Activated T-cell treated with anti-CD3 and anti-CD28 coated beads for 1 hour (primary cell): ENCODE measurements at places on chromosomes 4 and X.
A peak's percentile ranks its signal among the peaks of the same experiment; 100 is the strongest.

GRCh38 chr4:184099535-184099966, 118.1 kb downstream of the ENPP6 start:
- no peak for DNase-seq

GRCh38 chr4:8110071-8110986, 48.3 kb downstream of the ABLIM2 start:
- no peak for DNase-seq

DNA sequence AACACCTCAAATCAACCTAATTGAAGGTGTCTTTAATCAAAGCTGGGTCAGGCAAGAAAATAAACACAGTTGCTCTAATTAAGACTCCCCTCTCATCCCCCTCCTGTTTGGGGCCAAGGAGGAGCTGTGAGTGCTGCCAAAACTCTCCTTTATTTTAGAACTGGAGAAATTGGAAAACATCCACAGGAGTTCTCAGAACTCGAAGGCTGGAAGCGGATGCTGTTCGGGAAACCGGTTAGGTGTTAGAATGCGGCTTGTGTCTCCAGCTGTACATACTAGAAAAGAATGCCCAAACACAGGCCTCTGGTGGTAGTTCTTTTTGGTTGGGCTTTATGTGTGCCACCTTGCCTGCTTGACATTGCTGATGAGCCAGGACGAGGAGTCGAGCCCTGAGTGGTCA, 118.2 kb downstream of the GPR143 start:
- DNase-seq = no peak

DNA sequence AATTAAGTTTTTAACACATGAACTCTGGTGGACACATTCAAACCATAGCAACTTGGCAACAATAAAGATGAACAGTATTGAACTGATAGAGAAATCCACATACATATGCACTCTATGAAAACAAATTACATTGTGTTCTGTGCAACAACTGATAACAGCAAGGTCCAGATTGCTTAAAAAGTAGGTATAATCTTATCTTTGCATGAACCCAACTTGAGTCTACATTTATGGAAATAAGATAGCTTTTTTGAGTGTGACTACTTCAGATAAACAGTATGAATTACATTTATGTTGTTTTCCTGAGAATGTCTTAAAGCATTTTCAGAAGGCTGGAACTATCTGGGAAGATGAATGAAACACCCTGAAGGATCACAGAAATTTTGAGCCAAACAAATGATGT, 212.6 kb upstream of the GK2 start:
- no peak for DNase-seq

GRCh38 chr4:73617256-73617655, 3.0 kb downstream of the RASSF6 start:
- DNase-seq = no peak

- no peak for DNase-seq
Observed at GRCh38 chrX:46407753-46408130, 137.5 kb downstream of the ZNF674 start.

DNA sequence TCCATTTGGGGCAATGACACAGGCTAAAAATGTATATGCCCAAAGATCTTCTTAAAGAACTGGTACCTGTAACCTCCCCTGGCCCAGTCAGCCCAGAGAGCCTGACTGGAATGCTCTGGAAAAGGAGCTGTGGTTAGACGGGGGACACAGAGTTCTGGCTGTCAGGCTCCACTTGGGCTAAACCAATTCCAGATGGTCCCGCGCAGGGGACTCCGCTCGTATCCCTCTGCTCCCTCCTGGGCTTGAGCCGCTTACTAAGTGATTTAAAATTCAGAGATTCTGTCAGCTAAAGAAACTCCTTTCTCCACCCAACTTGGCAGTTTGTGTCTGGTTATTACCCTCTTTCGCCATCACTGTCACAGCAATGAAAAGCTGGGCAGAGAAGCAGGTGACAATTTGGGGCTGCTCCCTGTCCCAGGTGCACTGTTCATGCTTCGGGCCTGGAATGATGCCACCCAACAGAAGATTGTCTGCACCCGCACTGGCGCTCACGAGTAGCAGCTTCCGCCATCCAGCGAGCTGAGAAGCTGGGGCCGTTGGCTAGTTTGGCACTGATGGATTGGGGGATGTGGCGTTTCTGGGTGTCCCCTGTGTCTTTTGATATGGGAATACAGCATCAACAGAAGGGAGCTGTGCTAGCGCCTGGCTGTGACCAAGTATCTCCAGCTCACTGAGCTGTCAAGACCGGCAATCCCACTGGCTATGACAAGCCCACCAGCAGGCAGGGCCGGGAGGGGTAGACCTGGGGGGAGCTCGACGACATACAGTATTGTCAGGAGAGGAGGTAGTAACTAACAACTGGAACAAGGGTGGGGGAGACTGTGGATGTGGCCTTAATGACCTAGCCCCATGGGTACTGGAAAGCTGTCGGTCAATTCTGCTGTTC, 6.7 kb upstream of the IRAK1 start:
- no peak for DNase-seq

GRCh38 chrX:11890836-11891514, 132.9 kb downstream of the MSL3 start:
- no peak for DNase-seq

- peak; percentile 64 for DNase-seq
Observed at GRCh38 chrX:153953342-153953830, 8.9 kb upstream of the RENBP start.

DNA sequence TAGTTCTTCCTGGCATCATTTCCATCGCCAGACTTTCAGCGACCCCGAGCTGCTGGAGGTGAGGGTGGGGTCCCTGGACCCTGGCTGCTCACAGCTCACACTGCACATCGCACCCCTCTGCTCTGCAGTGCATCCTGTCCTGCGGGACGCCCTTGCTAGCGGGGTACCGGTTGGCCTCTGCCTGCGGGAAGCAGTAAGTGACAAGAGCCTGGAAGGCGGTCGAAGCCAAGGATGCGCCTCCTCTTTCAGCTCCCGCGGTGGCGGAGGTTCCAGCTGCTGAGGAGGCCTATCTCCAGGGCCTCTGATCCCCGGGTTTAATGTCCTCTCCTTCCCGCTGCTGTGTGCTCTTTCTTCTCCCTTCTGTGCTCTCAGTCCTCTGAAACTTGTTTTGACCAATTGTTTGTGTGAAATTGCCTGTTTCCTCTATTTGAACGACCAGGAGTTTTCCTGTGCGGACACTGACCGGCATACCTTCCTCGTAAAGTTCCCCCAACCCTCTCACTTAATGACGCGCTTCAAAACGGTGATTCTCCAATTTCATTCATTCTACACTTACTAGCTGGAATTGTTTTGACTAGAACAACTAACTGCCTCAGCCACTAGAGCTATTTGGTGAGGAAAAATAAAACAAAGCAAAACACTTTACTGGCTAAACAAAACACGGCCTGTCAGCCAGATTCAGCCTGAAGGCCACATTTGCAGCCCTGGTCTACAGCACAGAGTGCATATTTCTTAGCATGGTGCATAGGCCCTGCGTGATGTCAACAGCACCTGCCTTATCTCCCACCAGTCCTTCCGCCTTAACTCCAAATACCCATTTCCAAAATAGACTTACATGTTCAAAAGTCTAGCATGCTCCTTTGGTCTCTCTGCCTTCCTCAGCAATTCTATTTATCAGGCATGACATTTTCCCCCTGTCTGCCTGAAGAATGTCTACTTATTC, 28.0 kb downstream of the MGAT4D start:
- no peak for DNase-seq

DNA sequence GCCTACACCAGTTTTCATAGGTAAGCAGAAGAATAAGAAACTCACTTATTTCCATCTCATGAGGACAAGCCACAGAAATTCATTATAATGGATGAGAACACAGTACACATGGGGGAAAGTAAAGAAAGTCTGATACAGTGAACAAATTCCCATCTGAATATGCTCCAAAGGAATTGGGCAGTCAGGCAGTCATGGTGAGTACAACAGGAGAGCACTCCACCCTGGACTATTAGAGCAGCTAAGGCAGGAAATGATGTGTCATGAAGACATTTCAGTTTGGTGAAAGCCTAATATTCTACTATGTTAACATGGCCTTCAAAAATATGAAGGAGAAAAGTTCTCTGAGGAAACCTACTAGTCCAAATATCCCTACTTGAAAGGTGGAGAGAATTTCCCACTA, 92.0 kb upstream of the PRDX4 start:
- no peak for DNase-seq

DNA sequence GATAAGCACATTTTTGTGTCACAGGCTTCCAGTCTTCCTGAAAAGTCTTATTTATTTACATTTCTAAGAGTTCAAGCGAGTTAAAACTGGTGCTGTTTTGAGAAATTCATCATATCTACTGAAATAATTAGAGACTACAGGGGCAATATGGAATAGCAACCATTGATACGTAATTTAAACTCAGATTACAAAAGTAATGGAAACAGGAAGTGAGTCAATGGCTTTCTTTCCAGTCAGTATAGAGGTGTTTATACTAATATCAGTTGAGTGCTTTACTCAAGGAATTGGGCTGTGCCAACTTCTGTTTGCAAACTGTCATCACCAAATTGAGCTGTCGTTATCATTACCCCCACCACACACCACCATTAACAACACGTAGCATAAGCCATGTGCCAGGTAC, 222.7 kb downstream of the COL25A1 start:
- no peak for DNase-seq

- no peak for DNase-seq
Observed at GRCh38 chr4:99856166-99856565, 38.1 kb downstream of the LAMTOR3 start.
